Thyroid gland (tissue), 4 donors: ENCODE measurements at places on chromosomes 16 and 17. TPM values are rescaled to one million over a fixed set of nuclear protein-coding genes. Genes with fewer than 3 reads are reported as not detected.

KRTAP4-4 gene
- total RNA-seq, result not detected

ACAP1 gene
- total RNA-seq, result 3.5 TPM

LITAFD gene
- not detected for total RNA-seq

TP53TG3 gene
- total RNA-seq, result not detected

TSPAN10 gene
- 0.29 TPM for total RNA-seq

RNF43 gene
- total RNA-seq, result 4.8 TPM

TBC1D3I gene
- not detected for total RNA-seq

- DNase-seq, result no peak
Measured at GRCh38 chr16:4938683-4939030, 1.7 kb upstream of the PPL start.

DNA sequence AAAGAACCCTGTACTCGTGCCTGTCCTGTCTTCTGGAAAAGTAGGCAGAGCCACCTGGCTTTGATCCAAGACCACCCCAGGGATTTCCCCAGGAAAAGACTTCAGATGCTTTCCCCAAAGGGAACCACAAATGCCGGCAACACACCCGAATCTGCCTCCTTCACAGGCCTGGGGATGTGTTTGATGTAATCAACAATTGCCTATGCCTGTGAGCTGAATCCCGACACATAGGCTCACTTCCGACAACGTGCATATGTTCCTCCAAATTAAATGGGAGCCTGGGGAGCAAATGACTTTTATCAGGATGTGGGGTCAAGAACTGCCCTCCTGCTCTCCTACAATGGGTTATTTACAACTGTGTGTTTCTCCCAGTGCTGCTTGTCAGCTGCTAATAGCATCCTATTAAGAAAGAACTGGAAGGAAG lies 535.2 kb upstream of the CDH11 start:
- no peak for DNase-seq

GRCh38 chr17:16989953-16990860 lies 18.3 kb upstream of the TNFRSF13B start:
- no peak for DNase-seq
